ENCODE measurements at places on chromosomes 3 and 15. TPM values are rescaled to one million over a fixed set of nuclear protein-coding genes. Genes with fewer than 3 reads are reported as not detected.

CPLX3 gene
- 0.14 TPM for total RNA-seq

HIGD2B gene
- total RNA-seq: 0.30 TPM

CASR gene
- 0.23 TPM for total RNA-seq

SLC27A2 gene
- 27.6 TPM for total RNA-seq

NTRK3 gene
- total RNA-seq: 8.9 TPM

DNA sequence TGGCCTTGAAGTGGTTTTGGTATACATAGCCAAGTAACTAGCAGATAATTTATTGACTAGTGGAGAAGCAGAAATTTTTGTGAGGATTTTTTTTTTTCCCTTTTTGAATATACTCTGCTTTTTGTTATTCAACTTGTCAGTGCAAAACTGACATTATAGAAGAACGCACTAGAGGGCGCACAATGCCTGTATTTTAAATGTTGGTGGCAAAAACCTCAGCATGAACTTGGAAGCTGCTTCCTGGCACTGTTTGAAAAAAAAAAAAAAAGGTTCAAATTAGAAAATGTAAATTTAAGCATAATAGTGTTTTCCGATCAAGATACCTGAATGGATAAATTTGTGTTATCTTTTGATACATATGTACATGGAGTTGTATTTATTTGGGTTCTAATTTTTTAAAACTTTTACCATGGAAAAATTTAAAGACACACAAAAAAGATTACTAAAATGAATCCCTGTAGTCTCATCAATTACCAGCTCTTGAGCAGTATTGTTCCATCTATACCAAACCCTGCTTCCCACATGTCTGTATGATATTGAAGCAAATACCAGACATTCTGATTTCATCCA lies 56.0 kb downstream of the SLC25A26 start:
- DNase-seq: peak; percentile 65

DNA sequence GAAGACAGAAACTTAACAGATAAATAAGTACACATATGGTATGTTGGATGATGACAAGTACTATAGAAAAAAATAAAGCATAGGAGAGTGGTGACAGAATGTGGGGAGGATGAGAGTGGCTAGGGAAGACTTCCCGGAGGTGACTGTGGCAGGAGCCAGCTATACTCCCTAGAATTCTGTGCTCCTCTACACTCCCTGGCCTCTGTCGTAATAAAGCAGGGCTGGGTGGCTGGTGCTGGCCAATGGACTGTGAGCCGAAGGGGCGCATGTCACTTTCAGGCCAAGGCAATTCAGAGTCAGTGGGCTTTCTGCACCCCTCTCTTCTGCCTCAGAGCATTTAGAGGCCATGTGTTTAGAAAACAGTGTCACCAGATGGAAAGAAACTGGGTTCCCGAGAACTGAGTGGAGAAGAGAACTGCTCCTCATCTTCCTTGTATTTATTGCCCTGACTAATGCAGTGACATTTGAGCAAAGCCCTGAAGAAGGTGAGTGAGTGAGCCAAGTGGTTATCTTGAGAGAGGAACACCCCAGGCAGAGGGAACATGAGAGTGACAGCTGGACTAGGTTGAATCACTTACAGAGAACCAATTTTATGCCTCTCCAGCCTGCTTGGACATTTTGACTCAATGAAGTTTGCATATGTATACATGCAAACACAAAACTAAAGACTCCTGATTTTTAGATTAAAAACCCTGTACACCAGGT lies 5.2 kb upstream of the VPS8 start:
- DNase-seq: no peak

DNA sequence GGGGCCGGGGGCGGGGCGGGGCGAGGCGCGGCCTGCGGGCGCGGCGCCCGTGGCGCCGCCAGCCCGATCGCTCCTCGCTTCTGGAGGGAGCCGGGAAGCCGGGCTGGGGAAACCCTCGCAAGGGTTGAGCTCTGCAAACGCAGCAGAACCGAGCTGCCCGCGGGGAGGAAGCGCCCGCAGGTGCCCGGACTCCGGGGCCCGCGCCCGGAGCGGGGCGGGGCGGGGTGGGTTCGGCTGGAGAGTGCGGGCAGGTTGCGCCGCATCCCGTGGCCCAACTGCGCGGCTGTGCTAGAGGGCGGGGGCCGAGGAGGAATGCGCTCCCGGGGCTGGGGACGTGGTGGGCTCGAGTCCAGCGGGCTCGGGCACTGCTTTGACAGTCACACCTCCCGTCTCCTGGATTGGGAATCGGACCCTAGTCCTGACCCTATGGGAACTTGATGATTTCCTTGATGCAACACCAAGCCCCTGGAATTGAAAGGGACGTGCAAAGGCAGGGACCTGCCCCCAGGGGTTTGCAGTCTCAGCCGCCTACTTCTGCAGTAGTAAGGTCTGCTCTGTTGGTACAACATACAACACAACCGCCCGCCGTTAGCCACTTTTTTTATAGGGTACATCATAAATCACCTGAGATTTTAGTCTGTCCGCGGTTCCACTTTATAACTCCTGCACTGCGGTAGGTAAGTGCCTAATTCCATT lies 34.3 kb downstream of the ZBTB38 start:
- DNase-seq: peak; percentile 66

DNA sequence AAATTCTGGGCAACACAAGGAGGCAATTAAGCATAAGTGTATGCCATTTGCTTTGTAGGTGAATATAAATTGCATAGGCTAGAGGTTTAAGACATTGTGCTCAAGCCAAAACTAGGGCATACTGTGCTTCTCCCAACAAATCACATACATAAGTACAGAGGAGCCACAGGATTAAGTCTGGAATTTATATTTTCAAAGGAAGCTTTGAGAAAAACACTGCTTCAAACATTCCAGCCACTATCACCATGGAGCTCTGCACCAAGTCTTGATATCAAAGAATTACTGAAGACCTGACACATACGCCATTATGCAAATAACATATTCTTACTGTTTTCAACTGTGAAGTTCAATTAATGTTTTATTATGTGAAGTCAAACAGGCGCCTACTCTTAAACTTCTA lies 119.4 kb upstream of the NPHP3 start:
- DNase-seq: no peak

- no peak for DNase-seq
Observed at GRCh38 chr15:74133694-74134386, 3.5 kb downstream of the ISLR2 start.

- DNase-seq: no peak
Observed at GRCh38 chr3:183247011-183247589, 6.0 kb upstream of the B3GNT5 start.

GRCh38 chr15:97991972-97992541 lies 31.6 kb downstream of the ARRDC4 start:
- DNase-seq: no peak

- DNase-seq: no peak
Observed at GRCh38 chr3:124631727-124632126, 98.5 kb upstream of the UMPS start.

DNA sequence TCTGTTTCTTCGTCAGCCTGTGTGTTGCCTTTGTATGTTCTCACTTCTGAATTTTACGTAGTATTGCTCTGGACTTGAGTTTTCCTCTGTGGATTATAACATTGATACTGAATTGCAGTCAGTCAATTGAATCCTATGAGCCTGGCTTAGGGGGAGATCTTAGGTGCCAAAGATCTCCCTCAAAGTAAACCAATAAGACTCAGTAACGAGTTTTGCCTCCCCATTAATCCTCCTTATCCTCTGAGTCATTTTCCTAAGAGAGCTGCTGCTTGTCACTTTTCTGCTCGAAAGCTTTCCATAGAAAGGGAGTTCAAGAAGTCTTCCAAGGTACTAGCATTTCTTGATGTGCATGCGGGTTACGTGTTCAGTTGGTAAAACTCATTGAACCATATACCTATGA lies 126.4 kb downstream of the CHDH start:
- no peak for DNase-seq

GRCh38 chr15:69939513-69940440 lies 157.9 kb downstream of the TLE3 start:
- no peak for DNase-seq

DNA sequence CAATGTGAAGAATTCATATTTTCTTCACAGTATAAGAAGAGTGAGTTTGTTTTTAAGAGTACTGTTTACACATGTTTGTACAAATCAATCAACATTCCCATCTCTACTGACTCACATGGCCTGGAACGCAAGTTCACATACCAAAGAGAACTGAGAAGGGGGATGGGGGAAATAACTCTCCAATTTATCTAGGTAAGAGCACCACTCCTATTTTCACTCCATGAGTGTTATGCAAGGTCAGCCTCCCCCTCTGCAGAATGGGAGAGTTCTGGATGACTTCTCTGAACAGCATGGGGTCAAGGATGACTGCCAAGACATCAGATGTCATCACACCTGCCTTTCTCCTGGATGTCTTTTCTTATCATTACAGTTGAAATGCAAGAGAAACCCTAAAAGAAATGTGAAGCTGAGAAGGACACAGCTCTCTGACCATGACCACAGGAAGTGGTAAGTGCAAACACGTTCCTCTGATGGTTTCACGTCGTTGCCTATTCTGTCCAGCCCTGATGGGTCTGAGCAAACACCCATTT lies 95.2 kb downstream of the SEMA6D start:
- DNase-seq: no peak

DNA sequence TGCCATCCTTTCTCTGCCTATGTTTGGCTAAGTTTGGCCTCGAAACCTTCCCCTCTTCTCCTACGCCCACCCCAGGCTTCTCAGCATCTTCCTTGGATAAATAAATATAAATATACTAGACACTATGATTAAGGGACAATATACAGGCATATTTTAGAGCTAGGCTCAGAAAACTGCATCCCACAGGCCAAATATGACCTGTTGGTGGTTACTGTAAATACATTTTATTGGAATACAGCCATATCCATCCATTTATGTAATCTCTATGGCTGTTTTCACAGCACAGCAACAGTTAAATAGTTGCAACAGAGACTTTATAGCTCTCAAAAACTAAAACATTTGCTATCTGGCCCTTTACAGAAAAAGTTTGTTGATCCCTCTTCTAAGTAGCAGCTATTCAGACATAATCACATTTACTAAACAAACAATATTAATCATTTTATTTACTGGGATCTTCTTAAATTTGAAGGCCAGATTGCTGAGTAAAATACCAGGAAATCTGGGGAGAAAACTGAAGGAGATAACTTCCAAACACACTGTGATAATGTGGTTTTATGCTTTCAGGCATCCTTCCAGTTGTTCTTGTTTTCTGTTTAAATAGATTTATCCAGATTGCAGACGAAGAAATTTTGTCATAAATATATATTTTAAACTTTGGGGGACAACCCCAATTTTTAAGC lies 269.7 kb upstream of the THRB start:
- no peak for DNase-seq

DNA sequence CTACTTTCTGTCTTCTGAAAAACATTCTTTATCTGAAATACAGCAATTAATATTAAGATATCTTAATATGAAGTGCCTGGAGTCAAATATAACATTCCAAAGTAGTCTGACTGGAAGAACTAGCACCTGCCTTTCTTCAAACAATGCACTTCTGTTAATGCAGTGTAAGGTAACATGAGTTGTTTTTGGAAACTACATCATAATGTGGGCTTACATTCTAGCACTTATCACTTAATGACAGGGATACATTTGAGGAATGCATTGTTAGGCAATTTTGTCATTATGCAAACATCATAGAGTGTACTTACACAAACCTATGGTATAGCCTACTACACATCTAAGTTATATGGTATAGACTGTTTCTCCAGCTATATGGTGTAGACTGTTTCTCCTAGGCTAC lies 49.2 kb downstream of the SLC15A2 start:
- no peak for DNase-seq

- peak; percentile 25 for DNase-seq
Observed at GRCh38 chr3:25663347-25663868, 1.3 kb downstream of the TOP2B start.

DNA sequence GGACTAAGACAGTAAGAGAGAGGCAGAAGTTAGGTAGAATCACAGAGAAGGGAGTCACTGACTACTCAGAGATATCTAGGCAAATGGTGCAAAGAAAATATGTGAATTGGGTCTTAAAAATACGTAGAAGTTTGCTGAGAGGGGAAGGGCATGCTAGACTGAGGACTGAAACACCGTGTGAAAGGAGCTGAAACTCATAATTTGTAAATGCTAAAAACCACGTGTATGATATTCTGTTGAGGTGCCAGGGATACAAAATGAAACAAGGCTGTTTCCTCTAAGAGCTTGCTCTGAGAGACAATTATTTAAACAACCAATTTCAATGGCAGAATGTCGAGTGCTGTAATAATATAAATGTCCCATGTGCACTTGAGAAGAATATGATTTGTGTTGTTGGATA lies 47.2 kb downstream of the NCK1 start:
- DNase-seq: no peak

DNA sequence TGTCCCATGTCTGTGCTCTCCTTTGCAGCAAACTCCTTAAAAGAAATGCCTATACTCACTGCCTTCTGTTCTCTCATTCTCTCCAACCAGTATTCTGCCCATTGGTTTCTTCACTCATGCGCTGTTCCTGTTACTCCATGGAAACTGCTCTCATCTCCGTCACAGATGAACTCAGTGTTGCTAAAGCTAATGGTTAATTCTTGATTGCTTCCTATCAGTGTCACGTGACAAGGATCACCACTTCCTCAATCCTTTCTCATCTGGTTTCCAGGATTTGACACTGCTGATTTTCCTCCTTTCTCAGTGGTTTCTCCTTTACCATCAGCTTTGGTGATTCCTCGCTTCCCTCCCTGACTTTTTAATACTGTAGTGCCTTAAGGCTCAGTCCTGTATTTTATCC lies 2.6 kb downstream of the DPH3 start:
- DNase-seq: no peak

DNA sequence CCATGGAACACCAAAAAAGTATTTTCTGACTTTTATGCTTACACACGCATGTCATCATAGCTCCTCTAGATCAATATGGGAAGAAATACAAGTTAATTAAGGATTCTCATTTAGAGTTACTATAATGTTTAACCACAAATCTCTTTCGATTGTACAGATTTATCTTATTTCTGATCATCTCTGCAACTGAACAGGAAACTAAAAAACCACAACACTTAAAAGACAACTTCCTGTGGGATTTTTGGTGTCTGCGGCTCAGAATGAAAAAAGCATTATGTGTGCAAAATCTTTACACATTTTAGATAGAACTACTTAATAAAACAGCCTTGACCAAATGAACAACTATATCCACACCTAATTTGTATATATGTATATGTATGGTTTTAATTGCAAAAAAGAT lies 3.0 kb upstream of the TJP1 start:
- DNase-seq: peak; percentile 16

GRCh38 chr3:13289771-13290285 lies 130.3 kb downstream of the NUP210 start:
- no peak for DNase-seq

DNA sequence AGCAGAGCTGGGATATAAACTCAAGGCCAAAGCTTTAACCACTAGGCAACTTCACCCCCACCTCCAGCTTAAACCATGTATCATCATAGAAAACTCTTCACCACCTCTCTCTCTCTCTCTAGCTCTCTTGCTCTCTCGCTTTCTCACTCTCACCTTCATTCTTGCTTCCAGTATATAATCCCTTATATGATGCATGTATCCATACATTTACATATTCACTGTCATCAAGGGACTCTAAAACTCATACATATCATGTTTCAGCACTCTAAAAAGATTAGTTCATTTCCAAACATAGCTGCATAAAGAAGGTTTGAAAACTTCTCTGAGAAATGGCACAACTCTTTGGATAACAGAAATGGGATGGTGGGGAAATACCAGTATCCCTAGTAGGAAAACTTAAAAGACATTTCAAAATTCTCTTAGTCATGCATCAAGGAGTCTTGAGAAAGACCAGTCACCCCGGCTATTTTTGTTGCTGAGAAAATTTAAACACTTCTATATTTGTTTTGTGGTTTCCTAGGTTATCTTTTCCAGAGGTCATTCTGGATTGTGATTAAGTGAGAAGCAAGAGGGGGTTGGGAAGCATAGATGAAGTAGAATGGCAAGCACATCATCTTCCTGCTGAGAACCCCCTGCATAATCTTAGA lies 447.8 kb upstream of the THBS1 start:
- no peak for DNase-seq

GRCh38 chr15:62821384-62822131 lies 221.0 kb upstream of the TPM1 start:
- DNase-seq: no peak

Measured in activated T-cell treated with anti-CD3 and anti-CD28 coated beads, Interleukin-2, amount 50 U/mL, for 72 hours (primary cell).